SK-MEL-5 (cell line): ENCODE measurements at places on chromosomes 4 and X. TPM values are rescaled to one million over a fixed set of nuclear protein-coding genes. Genes with fewer than 3 reads are reported as not detected.

The MID1 gene
- total RNA-seq, result 35.0 and 42.8 TPM in 2 replicates

The GPRASP2 gene
- total RNA-seq, result 6.7 and 10.4 TPM in 2 replicates

The SASH3 gene
- total RNA-seq, result not detected in 2 replicates

The GPC4 gene
- 3.2 and 3.6 TPM in 2 replicates for total RNA-seq

The CNOT6L gene
- 3.1 and 7.2 TPM in 2 replicates for total RNA-seq

The HMX1 gene
- total RNA-seq, result 0.67 and 1.3 TPM in 2 replicates

The CUL4B gene
- total RNA-seq, result 25.3 and 26.6 TPM in 2 replicates

The EFHC2 gene
- total RNA-seq, result not detected in 2 replicates

The POF1B gene
- 0.08 and 0.21 TPM in 2 replicates for total RNA-seq

The TCEAL7 gene
- total RNA-seq, result not detected in 2 replicates

GRCh38 chr4:115489279-115489678 lies 375.9 kb upstream of the NDST4 start:
- no peak for DNase-seq

DNA sequence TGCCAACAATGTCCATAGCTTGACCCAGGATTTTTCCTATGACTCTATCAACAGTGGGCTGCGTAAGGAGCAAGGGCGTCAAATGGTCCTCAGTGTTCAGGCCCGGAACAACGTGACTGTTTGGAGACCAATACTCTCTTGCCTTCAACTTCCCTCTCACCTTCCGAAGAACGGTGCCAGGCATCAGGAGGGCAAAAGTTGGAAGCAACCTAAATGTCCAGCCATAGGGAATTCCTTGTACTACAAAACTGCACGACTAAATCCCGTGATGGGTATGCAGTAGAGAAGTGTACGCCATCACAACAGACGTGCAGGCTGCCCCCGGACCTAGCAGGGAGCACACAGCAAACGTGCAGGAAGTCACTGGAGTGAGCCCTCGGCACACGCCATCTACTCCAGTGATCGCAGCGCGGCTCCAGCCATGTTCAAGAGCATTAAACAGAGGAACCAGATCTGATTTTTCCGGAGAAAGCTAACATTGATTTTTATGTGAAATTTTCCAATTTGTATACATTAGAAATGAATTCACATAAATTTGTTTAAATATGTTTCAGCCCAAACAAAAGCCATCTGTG lies 79.0 kb downstream of the JAKMIP1 start:
- no peak for DNase-seq

DNA sequence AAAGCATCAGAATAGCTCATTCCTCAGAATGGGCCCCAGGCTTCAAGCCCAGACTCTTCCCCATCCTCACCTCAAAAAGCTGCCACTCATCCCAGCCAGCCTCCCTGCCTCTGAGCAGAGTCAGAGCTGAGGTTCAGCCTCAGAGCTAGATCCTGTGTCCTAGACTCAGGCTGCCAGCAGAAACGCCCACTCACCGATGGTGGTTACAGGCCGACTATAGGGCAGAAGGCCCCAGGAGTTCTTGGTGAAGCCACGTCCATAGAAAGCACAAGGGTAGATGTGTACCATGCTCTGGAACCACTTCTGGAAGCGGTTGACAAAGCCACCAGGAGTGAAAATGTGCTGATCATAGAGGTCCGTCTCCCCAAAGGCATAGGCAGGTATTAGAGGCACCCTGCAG lies 7.7 kb downstream of the AWAT2 start:
- DNase-seq, result no peak

DNA sequence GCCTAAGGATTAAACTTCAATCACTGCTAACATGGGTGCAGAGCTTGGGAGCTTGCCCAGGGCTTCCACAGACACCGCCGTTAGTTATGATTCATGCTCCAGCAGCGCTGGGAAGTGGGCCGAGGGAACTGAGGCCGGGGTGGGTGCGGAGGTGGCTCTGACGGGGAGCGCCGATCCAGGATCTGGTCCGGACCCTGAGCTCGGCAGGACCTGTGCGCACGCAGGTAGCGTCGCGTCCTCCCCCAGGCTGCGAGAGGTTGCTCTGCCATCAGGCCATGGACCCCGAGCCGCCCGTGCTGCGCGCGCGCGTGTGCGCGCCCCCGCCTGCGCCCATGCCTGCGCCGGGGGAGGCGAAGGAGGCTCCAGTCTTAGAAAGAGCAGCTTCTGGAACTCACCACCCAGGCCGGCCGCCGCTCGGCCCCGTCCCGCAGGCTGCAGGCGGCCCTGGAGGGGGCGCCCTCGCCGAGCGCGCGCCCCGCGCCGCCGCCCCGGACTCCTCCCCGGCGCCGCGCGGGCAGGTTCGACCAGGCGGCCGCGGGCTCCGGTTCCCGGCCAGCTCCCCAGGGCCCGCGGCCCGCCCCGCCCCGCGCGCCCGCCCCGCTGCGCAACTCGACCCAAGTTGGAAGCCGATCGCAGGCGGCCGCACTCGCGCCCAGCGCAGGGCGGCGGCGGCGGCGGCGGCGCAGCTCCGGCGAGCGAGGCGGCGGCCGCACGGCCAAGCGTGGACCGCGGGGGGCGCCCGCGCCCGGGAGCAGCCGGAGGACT lies 732 bp upstream of the ADRA2C start:
- DNase-seq, result peak; percentile 58

DNA sequence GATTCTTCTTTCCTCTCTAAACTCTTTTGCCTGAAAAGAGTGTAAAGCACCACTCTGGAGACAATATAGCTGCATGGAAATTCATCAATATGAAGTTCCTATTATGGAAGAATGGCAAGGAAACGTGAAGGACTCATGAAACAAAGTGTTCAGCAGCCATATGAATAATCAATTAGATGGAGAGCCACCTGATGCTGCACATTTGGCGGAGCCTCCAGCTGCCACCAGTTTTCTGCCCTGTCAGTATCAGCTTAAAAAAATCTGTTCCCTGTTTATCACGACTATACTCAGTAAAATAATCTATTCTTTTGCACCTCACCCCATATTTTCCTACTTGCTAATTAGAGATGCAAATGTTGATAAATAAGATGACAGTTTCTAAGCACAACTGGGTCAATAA lies 276.0 kb downstream of the UNC5C start:
- DNase-seq, result no peak

DNA sequence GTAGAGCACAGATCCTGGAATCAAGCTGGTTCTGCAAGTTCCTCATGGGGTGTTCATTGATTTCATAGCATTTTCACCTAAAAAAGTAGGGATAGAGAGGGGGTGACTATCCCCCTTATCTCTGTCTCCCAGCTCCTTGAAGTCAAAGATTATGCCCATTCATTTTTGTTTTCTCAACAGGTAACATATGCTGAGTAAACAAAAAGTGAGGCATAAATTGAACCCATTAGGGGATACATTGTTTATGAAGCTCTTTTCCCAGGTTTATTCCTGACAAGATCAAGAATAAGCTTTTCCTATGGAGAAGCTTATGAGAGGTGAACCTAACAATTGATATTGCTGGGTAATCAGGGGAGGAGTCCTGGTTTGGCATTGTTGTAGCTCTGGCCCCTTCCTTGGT lies 9.2 kb upstream of the ANAPC4 start:
- no peak for DNase-seq

- no peak for DNase-seq
These were observed 211.9 kb downstream of the AFAP1 start for GRCh38 chr4:7727749-7728148.

DNA sequence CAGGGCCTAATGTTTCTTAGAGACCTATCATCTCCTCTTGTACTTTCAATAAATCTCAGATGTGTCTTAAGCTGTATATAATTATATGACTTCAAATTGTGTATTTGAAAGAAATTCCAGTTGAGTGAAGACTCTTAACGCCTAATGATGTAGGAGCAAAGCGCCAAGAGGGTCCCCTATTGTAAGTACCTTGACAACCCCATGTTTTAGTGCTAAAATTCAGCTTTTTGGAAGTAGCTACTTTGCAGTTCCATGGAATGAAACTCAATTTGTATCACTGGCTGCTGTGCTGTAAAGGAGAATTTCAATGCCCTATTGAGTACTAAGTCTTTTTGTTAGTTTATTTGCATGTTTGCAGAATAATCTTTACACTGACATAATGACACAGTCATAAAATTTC lies 1826.6 kb upstream of the AGA start:
- DNase-seq, result no peak

DNA sequence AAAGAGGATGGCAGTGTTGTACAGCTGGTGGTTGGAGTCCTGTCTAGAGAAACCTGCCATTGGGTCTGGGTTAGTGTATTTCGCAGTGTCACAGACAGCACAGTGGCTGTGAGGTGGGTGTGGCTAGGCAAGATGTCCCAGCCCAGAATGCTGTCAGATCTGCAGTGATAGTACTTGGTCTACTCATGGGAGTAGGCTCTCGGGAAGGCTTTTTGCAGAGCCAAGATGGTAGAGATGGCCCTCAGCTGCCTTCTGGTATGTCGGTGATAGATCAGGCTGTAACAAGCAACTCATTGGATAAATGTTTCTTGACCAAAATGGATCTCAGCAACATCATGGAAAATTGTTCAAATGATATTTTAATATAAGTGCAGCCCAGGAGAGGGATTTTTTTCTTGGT lies 84.3 kb upstream of the WDR1 start:
- peak; percentile 0 for DNase-seq

- DNase-seq, result no peak
These were observed 1.7 kb downstream of the NKX3-2 start for GRCh38 chr4:13542577-13543031.

DNA sequence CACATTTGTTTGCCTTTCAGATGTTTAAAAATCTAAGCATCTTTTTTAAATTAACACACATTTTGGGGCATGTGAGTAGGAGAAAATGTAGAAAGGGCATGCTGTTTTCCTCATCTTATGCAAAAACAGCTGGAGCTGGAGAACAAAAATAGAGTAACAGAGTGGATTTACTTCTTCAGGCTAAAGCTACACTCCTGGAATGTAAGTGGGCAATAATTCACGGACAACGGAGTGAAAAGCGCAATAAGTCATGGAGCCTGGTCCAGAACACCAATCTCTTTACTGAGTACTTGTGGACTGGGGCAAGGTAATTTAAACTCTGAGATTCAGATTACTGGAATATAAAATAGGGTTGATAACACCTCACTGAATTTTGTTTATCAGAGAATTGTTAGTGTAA lies 1018.8 kb upstream of the HS3ST1 start:
- DNase-seq, result no peak

DNA sequence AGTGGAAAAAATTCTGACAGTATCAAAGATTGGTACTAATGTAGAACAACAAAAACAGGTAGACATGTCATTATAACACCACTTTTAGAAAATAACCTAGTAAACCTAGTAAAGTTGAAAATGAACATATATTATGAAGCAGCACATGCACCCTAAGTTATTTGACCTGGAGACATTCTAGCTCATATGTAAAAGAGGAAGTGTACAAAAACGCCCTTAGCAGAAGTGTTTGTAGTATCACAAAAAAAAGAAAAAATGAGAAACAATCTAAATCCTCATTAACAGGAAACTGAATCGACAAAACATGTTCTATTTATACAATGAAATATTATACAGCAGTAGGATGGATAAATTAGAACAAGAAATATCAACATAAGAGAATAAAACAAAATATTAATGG lies 318.9 kb upstream of the PPP1R2C start:
- no peak for DNase-seq
